ENCODE measurements at places on chromosomes 5 and 9. TPM values are rescaled to one million over a fixed set of nuclear protein-coding genes. Genes with fewer than 3 reads are reported as not detected.

FAM219A gene
- 42.7 TPM for polyA plus RNA-seq

- DNase-seq = no peak
These were observed 21.5 kb upstream of the MYO10 start for GRCh38 chr5:16957304-16958196.

DNA sequence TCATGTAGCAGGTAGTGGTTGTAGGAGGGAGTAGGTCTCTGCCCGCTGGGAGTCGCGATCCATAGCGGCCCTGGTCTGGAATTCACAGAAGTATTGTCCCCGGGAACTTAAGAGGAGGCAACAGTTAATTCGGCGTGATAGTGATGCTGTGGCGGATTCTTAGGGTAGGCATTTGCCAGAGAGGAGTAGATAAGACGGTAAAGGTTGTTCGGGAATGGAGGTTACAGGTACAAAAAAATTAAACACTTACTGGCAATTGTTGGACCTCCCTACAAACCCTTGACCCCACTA, 679 bp downstream of the SMC5 start:
- DNase-seq = no peak

TCERG1 gene
- 13.0 TPM for polyA plus RNA-seq

- no peak for DNase-seq
These were observed 125.4 kb downstream of the MED27 start for GRCh38 chr9:131954299-131954698.

ADAMTSL1 gene
- 43.5 TPM for polyA plus RNA-seq

TLX3 gene
- polyA plus RNA-seq = 11.1 TPM

DNA sequence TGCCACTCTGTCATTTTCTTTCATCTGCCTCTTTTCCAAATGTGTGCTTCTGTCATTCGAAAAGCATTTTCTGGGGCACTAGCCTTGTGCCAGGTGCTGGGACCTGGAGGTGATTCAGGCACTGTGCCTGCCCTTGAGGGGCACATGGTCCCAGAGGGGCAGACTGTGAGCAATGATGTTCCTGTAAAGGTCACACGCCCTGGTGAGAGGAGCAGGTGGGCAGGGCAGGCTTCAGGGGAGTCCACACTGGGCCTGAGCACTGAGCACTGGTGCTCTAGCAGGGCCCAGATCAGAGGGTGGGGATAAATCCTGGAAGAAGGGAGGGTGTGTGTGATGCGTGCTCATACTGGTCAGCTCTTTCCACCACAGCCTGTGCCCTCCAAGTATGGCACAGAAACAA, 77.8 kb downstream of the COL15A1 start:
- DNase-seq = no peak

CKMT2 gene
- 5.3 TPM for polyA plus RNA-seq

GRCh38 chr5:113000466-113000865, 23.9 kb downstream of the DCP2 start:
- DNase-seq = no peak

ANKRD34B gene
- 0.20 TPM for polyA plus RNA-seq

GRCh38 chr5:169545762-169546161, 37.8 kb upstream of the SPDL1 start:
- DNase-seq = no peak
